ENCODE measurements at places on chromosomes 7 and 10.

DNA sequence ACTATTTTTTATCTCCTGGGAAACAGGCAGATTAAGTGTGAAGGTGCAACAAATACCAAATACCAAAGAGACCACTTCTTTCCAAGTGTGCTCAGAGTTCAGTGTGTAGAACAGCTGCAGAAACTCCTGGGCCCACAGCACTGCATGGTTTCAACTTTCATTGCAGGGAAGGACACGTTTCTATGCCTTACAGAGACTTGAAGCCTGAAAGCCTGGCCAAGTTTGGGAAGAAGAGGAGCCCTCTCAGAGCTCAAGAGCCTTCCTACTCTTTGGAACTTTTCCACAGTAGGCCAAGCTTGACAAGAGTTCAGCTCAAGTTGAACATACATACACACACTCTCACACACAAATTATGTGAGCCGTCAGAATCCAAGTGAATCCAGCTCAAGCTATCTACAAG lies 2.5 kb downstream of the HOXA4 start:
- no peak for DNase-seq
- H3K36me3 ChIP-seq: no peaks in the 10 kb centered on the region
- H3K4me1 ChIP-seq: peaks cover 6% of the 10 kb centered on the region
- H3K27ac ChIP-seq: peak overlapping the region; percentile 10
- H3K4me3 ChIP-seq: no peak overlapping the region

- H3K4me3 ChIP-seq: peak within 1 kb of the TSS; percentile 92
- DNase-seq: peak; percentile 76
- H3K27ac ChIP-seq: peak within 1 kb of the TSS; percentile 94
- H3K36me3 ChIP-seq: no peaks in the 10 kb centered on the region
Measured at GRCh38 chr7:77537136-77537777, at the start of gene PTPN12. Gene PTPN12, plus strand, starts transcription at chr7:77537295. Its CDS starts 252 bp downstream, at chr7:77537547.

DNA sequence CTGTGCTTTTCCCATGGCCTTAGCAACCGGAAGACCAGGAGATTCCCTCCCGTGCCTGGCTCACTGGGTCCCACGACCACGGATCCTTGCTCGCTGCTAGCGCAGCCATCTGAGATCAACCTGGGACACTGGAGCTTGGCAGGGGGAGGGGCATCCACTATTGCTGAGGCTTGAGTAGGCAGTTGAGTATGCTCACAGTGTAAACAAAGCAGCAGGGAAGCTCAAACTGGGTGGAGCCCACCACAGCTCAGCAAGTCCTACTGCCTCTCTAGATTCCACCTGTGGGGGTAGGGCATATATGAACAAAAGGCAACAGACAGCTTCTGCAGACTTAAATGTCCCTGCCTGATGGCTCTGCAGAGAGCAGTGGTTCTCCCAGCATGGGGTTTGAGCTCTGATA lies 697.0 kb downstream of the SORCS1 start:
- H3K4me1 ChIP-seq: no peaks in the 10 kb centered on the region
- H3K27me3 ChIP-seq: no peaks in the 10 kb centered on the region
- H3K4me3 ChIP-seq: no peak overlapping the region

DNA sequence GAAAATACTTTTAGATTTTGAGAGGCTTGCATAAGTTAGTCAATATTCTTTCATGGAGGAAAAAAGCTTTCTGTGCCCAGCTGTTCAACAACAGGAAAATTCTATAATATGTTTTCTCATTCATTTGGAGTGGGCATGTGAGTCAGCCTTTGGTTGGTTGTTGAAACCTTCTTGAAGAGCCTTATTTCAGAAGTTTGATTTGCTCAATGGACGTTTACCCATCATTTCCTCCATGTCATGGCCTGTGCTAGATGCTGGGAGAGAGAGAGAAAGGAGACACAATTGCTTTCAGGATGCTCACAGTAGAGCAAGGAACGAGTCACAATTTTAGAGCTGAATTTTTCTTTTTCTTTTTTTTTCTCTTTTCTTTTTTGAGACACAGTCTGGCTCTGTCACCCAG lies 181.7 kb downstream of the PRKCQ start:
- H3K4me1 ChIP-seq: peaks cover 2% of the 10 kb centered on the region
- H3K27ac ChIP-seq: no peak overlapping the region
- no peaks in the 10 kb centered on the region for H3K27me3 ChIP-seq
- H3K36me3 ChIP-seq: no peaks in the 10 kb centered on the region

GRCh38 chr7:118844748-118845147 lies 620.2 kb downstream of the ANKRD7 start:
- H3K4me3 ChIP-seq: no peak overlapping the region
- no peaks in the 10 kb centered on the region for H3K36me3 ChIP-seq
- no peak overlapping the region for H3K27ac ChIP-seq
- no peak for DNase-seq
- no peaks in the 10 kb centered on the region for H3K4me1 ChIP-seq

GRCh38 chr7:36289833-36290661 lies 99.6 kb upstream of the ANLN start:
- no peak overlapping the region for H3K27ac ChIP-seq
- H3K27me3 ChIP-seq: no peaks in the 10 kb centered on the region
- H3K36me3 ChIP-seq: no peaks in the 10 kb centered on the region
- H3K4me1 ChIP-seq: peaks cover 8% of the 10 kb centered on the region
- H3K4me3 ChIP-seq: no peak overlapping the region
- DNase-seq: no peak

- H3K36me3 ChIP-seq: no peaks in the 10 kb centered on the region
- no peak for DNase-seq
- no peak overlapping the region for H3K27ac ChIP-seq
- H3K4me3 ChIP-seq: no peak overlapping the region
- H3K4me1 ChIP-seq: no peaks in the 10 kb centered on the region
- H3K27me3 ChIP-seq: no peaks in the 10 kb centered on the region
Measured at GRCh38 chr7:82789883-82790609, 346.5 kb upstream of the CACNA2D1 start.

Measured in ovary (tissue), 10 donors.